ACHN (cell line): ENCODE measurements at places on chromosomes 11 and 22.

DNA sequence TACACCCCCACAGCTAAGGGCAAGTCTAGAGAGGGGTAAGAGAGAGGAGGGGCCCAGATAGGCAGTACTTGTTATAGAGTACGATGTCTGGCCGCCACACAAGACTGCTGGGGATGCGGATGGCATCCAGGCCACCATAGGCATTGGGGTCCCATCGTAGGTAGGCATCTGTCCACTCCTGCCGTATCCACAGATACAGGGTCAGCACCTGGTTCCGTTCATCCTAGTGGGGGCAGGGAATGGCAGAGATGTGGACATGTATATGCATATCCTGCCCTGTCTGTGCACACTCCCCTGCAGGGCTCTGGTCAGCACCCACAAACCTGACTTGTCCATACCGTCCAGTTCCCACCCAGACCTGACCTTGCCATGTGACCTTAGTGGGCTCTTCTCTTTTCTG lies 2.1 kb downstream of the CHRNA10 start:
- DNase-seq: no peak

GRCh38 chr11:121352251-121352891 lies 59.8 kb downstream of the SC5D start:
- no peak for DNase-seq

- no peak for DNase-seq
Observed at GRCh38 chr22:17726928-17727897, 47.1 kb downstream of the BID start.

GRCh38 chr22:31911565-31912406 lies 32.5 kb upstream of the YWHAH start:
- no peak for DNase-seq

DNA sequence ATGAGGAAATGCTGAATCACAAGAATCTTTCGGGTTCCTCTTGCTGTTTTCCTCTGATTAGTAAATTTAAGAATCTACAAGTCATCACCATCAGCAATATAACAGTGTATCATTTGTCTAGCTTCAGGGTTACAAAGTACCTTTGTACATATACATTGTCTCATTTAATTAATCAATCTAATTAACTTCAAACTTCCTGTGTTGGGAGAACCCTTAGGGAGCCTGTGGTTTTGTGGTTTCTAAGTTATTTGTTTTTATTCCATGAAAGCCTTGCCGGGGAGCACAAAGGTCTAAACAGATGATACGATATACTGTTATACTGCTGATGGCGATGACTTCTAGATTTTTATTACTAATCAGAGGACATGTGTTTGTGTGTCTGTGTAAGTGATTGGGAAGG lies 41.0 kb downstream of the TIMP3 start:
- no peak for DNase-seq

- DNase-seq: peak; percentile 76
Observed at GRCh38 chr11:80144897-80145594, 704.2 kb upstream of the TENM4 start.

DNA sequence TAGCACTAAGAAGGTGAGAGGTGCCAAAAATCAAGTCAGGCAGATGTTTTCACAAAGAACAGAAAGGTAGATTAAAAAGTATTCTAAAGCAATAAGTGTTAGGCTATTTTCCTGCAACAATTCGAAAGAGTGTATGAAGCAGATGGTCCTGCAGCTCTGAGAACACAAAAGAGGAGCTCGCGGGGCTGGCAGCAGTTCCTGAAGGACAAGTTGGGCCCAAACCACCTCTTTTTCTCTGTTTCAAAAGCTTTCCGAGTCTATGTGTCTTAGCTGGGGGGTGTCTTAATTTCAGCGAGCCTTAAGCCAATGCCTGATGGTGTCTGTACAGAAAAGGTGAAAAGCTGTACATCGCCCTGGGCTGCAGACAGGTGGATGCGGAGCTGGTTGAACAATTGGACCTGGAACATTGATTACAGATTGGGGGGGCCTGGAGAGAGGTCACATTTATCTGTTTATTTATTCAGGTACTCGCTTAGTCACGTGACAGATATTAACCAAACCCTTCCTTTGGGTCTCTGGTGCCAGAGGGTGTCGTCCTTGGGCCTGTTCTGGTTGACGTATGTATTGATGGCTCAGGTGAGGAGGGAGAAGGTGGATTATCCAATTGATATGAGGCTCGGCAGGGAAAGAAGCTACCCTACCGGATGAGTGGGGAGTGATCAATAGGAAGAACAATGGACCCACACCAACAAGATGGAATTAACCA lies 24.7 kb downstream of the GRIK4 start:
- DNase-seq: no peak

DNA sequence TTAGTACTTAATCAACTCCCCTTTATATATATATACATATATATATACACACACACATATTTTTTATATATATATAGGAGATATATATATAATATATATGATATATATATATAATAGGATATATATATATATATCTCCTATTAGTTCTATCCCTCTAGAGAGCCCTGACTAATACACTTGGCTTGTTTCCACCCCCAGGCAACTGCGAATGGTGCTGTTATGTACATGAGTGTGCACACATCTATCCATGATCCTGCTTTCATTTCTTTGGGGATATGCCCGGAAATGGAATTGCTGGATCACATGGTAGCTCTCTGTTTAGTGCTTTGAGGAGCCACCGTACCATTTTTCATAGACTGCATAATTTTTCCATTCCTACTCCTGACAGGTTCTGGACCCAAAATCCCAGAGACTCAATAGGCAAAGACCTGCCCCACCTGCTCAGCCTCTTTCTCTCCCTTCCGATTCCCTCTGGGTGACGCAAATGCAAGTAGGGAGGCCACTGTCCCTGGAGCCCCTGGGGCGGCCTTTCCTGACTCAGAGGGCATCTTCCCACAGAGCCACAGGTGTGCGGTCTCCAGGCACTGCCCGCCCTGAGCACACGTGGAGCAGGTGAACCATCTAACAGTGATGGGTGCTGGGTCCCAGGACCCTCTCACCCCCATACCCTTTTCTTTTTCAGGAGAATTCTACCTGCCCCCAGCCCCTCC lies 12.0 kb downstream of the FGF3 start:
- no peak for DNase-seq

- no peak for DNase-seq
Observed at GRCh38 chr22:43407591-43407990, 4.2 kb upstream of the MPPED1 start.

DNA sequence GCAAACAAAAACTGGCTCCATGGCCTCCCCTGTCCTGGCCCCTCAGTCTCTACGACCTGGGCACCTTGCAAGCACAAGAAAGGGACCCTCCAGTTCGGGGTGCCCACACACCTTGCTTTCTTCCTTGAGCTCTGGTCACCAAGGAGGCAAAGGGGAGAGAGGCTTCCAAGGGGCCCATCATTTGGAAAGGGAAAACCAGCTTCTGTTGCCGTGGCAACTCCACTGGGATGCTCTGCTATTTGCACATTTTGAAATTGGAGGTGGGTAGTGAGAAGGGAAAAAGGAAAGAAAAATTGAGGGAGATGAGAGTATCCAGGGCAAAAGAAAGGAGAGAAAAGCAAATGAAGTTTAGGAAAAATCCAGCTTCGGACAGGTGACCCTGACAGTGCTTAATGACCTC lies 388.4 kb downstream of the SHANK2 start:
- DNase-seq: no peak

GRCh38 chr11:73361953-73362776 lies 14.0 kb upstream of the RELT start:
- DNase-seq: no peak

GRCh38 chr11:12122083-12122482 lies 11.7 kb downstream of the MICAL2 start:
- DNase-seq: peak; percentile 44

- DNase-seq: peak; percentile 1
Observed at GRCh38 chr11:131977231-131977630, 606.8 kb downstream of the NTM start.

GRCh38 chr11:95443386-95443785 lies 212.4 kb upstream of the SESN3 start:
- no peak for DNase-seq

- peak; percentile 59 for DNase-seq
Observed at GRCh38 chr11:66100272-66101065, 30.4 kb downstream of the PACS1 start.

GRCh38 chr11:2929950-2930703 lies 907 bp upstream of the PHLDA2 start:
- peak; percentile 49 for DNase-seq

DNA sequence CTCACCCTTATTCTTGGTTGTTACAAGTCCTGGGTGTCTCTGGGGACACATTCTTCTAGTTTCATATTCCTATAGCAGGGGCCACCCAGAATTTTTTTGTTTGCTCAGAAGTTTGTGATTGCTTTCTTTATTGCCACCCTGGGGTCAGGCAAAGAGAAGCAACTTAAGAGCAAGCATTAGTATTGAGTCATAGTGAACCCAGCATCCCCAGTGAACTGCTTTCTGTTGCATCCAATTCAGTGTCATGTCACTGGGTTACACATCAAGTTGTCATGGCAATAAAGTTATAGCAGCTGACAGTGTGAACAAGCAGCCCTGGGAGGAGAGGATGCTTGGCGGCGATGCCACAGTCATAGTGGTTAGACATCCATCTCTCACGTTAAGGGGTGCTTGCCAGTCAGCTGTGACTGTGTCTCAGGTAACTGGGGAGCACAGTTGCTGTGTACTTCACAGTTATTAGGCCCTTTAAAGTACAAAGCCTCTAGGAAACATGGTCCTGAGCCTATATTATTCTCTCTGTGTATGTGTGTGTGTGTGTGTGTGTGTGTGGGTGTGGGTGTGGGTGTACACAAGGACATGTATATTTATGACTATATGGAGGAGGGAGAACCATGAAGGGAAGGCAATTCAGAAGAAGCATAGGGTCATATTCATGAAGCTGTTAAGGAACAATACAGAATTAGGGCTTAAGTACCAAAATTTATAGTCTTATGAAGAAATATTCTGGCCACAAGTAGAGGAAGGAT lies 52.5 kb downstream of the TRIM44 start:
- no peak for DNase-seq

GRCh38 chr11:47241841-47242301 lies 6.7 kb downstream of the ACP2 start:
- no peak for DNase-seq

DNA sequence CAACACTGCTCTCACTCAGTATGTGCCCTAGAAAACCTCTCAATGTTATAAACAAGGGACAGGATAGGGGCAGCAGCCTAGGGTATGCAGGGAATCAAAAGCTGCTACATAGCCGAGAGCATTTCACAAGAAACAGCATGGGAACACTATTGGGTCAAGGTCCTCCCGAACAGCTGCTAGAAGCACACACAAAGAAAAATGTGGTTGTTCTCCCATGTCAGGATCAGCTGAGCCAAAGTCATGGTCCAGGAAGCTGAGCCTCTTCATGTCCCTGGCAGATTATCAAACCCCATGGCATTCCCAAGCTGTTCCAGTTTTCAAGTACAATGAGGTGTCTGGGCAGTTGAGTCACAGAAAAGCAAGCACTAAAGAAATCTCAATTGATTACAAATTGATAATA lies 21.0 kb upstream of the GDPD4 start:
- DNase-seq: no peak

- peak; percentile 26 for DNase-seq
Observed at GRCh38 chr11:19711911-19712280, 741 bp upstream of the NAV2 start.

- no peak for DNase-seq
Observed at GRCh38 chr11:130670200-130670599, 221.8 kb downstream of the ADAMTS15 start.

DNA sequence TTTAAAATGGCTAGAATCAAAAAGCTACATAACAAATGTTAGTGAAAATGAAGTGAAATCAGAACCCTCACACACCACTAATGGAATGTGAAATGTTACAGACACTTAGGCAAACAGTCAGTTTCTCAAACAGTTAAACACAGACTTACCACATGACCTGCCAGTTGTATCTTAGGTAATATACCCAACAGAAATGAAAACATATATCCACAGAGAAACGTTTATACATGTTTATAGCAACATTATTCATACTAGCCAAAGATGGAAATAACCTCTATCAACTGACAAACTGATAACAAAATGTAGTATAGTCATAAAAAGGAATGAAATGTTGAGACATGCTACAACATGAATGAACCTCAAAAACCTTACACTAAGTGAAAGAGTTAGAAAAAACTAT lies 131.5 kb upstream of the TRPC6 start:
- no peak for DNase-seq

- DNase-seq: no peak
Observed at GRCh38 chr11:34493468-34493867, 20.1 kb downstream of the ELF5 start.

DNA sequence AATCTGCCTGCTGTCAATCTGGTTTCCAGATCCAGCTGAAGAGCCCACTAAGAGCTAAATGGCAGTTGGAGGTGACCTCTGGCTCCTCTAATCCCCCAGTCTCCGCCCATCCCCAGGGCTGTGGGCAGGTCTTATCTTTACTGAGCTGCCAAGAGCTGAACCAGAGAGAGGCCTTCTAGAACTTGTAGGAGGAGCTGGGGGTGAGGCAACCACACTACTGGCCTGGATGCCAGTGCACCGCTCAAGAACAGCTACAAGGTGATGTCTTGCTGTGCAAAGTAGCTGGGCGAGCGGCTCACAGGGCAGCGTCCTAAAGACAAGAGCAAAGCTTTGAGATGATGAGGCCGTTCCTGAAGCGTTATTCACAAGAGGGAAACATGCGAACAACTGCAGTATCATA lies 374.6 kb downstream of the CTTN start:
- no peak for DNase-seq

GRCh38 chr11:9219115-9219514 lies 46.0 kb downstream of the DENND5A start:
- DNase-seq: no peak

- no peak for DNase-seq
Observed at GRCh38 chr11:123905826-123906225, 3.9 kb downstream of the OR8D4 start.

- DNase-seq: no peak
Observed at GRCh38 chr11:73209892-73210291, 8.2 kb upstream of the P2RY2 start.

DNA sequence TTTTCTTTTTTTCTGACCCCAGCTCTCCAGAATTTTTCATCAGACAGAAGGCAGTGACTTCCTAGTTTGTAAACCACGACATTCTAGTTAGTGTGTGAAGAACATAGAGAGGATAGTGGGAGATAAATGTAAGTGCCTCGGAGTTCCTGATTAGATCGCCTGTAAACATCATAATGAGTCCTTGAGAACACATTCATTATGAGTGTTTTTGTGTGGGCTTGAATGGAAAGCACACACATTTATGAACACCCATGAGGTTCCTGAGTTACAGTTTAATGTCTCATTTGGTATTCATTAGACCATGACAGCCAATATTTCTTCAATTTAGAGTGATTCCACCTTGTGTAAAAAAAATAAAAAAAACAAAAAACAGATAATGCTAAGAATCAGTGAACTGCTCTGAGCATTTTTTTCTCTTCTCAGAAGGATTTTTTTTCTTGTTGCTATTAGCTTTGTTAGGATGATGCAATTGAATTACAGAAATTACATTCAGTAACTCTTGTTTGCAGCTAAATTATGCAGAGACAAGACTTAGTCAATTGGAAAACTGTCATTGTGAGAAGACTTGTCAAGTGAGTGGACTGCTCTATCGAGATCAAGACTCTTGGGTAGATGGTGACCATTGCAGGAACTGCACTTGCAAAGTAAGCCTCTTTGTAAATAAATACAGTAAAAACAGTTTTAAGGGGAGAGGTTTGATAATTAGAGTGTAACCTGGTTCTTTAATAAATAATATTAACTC lies 257.6 kb downstream of the NELL1 start:
- no peak for DNase-seq

- no peak for DNase-seq
Observed at GRCh38 chr22:19874307-19875060, 19.8 kb upstream of the GNB1L start.

GRCh38 chr11:61194169-61194671 lies 9.1 kb upstream of the PGA3 start:
- DNase-seq: no peak
